ENCODE measurements at places on chromosomes 2 and 18. TPM values are rescaled to one million over a fixed set of nuclear protein-coding genes. Genes with fewer than 3 reads are reported as not detected.

GRCh38 chr2:68556381-68556780 lies 87.0 kb upstream of the PROKR1 start:
- H3K4me1 ChIP-seq: peaks cover 11% of the 10 kb centered on the region
- no peak for DNase-seq
- no peaks in the 10 kb centered on the region for H3K27me3 ChIP-seq
- H3K4me3 ChIP-seq: no peak overlapping the region
- H3K27ac ChIP-seq: no peak overlapping the region

Gene FAM228B
- 9.3 TPM for total RNA-seq

- DNase-seq: no peak
- no peak overlapping the region for H3K4me3 ChIP-seq
- H3K4me1 ChIP-seq: no peaks in the 10 kb centered on the region
- H3K27me3 ChIP-seq: no peaks in the 10 kb centered on the region
- H3K36me3 ChIP-seq: no peaks in the 10 kb centered on the region
Measured at GRCh38 chr18:39685303-39685902, 2119.8 kb upstream of the CELF4 start.

Gene TRIM43
- total RNA-seq: not detected

DNA sequence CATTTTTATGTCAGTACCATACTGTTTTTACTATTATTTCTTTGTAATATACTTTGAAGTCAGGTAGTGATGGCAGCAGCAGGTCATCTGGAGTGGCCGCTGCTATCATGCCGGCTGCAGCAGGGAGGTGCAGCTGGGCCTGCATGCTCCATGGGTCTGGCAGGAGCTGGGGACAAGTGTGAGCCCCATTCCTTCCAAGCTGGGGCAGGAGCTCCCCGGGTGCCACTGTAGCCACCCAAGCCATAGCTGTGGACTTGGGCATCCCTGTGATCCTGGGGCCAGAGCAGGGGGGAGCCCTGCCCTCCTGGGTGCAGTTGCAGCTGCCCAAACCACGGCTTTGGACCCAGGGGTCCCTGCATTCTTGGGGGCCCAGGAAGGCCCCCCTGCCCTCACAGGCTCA lies 59.2 kb downstream of the CSRNP3 start:
- H3K27me3 ChIP-seq: no peaks in the 10 kb centered on the region
- H3K36me3 ChIP-seq: no peaks in the 10 kb centered on the region
- no peak for DNase-seq
- H3K4me3 ChIP-seq: no peak overlapping the region
- no peak overlapping the region for H3K27ac ChIP-seq

DNA sequence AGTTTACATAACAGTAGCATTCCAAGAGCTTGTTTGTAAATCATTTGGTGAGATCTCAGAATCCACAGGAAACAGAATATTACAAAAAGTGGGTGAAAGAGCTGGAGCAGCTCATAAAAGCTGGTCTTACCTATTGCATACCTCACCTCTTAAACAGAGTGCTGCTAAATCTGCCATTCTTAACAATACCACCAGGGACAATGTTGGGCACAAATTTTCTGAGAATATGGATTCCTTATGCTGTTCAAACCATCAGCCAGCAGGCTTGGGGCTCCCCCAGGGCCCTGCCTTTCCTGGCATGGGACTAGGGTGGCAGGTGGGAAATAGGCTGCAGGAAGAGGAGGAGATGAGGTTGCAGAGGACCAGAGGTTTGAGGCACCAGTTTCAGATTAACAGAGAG lies 55.6 kb downstream of the TGFA start:
- H3K27ac ChIP-seq: no peak overlapping the region
- no peaks in the 10 kb centered on the region for H3K4me1 ChIP-seq
- peaks cover 49% of the 10 kb centered on the region for H3K27me3 ChIP-seq
- H3K36me3 ChIP-seq: no peaks in the 10 kb centered on the region
- DNase-seq: no peak

GRCh38 chr2:53631313-53632125 lies 136.1 kb upstream of the CHAC2 start:
- DNase-seq: no peak
- peaks cover 17% of the 10 kb centered on the region for H3K4me1 ChIP-seq
- no peak overlapping the region for H3K4me3 ChIP-seq
- H3K27ac ChIP-seq: peak overlapping the region; percentile 30
- H3K27me3 ChIP-seq: no peaks in the 10 kb centered on the region

Gene ADAM17
- total RNA-seq: 20.0 TPM

DNA sequence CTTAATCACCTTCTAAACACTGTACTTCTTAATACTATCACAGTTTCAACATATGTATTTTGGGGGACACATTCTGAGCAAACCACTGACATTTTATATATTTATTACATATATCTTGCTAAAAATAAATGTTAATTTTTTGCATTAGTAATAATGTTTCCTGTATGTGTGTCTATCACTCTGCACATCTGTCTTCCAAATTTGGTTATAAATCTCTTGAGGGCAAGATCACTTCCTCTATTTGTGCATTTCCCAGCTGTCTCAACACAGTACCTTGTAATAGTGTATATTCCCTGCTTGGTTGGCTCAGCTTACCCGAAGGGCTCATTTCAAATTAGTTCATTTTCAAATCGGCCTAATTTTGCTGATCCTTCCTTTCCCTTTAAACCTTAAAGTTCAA lies 617.1 kb upstream of the GYPC start:
- no peaks in the 10 kb centered on the region for H3K27me3 ChIP-seq
- no peak overlapping the region for H3K4me3 ChIP-seq

Gene C1GALT1C1L
- total RNA-seq: not detected

Gene ALPG
- not detected for total RNA-seq

Gene DSG4
- total RNA-seq: not detected

GRCh38 chr18:8960740-8961657 lies 141.5 kb upstream of the NDUFV2 start:
- H3K36me3 ChIP-seq: no peaks in the 10 kb centered on the region
- no peak for DNase-seq
- H3K27ac ChIP-seq: no peak overlapping the region
- peaks cover 33% of the 10 kb centered on the region for H3K27me3 ChIP-seq

Gene PHOSPHO2
- 4.1 TPM for total RNA-seq

GRCh38 chr2:159427048-159427447 lies 140.5 kb upstream of the WDSUB1 start:
- no peak overlapping the region for H3K4me3 ChIP-seq
- peaks cover 5% of the 10 kb centered on the region for H3K36me3 ChIP-seq
- H3K27me3 ChIP-seq: no peaks in the 10 kb centered on the region

DNA sequence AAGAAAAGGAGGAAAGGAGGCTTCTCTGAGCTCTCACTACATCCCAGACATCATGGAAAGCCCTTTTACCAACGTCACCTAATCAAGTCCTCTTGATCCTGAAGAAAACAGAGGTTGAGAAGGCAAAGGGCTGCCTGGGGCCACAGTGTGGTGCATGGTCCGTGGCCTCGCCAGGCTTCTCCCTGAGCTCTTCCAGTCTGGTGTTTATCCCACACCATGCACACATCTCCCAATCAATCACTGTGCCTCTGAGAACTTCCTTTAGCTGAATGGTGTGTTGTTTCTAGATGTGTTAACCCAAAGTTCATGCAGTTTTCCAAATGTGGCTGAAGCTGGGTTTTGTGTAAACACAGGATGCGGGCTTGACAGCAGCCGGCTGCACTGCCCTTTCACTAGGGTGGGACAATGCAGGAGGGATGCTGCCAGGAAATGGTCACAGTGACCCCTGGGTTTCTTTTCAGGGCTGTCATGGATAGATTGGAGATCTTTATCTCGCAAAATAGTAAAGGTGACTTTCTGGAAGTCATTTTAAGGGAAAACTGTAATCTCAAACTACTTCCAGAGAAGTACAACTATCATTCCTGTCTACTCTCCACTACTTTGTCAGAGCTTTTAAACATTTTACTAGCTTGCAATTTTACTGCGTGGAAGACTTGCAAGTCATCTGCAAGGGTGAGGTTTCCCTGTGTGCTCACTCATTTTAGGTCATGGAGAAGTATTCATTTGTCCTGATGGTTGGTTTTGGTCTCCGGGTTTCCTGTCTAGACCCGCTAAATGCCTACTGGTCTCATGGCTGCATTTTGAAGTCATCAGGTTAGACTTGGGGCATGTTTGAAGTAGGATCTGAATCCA lies 54.6 kb downstream of the IL1R2 start:
- DNase-seq: no peak
- H3K36me3 ChIP-seq: peaks cover 2% of the 10 kb centered on the region
- H3K27ac ChIP-seq: no peak overlapping the region
- no peak overlapping the region for H3K4me3 ChIP-seq
- H3K4me1 ChIP-seq: peaks cover 15% of the 10 kb centered on the region

Gene TMEM17
- total RNA-seq: 0.26 TPM

DNA sequence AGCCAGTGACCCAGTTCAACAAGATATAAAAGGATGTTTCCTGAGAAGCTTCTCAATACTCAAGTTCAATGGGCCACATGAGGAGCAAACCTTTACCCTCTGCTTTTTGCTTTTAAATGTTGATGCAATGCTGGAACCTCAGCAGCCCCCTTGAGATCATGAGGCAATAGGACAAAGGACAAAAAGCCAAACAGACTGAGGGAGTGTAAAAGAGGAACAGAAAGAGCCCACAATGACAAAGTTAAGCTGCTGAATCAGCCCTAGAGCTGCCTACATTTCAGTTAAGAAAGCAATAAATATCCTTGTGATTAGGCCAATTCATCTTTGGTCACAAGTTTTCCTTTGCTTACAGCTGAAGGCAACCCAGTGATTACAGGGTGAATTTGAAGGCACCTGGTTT lies 76.9 kb downstream of the MRO start:
- no peaks in the 10 kb centered on the region for H3K36me3 ChIP-seq
- H3K27me3 ChIP-seq: peaks cover 18% of the 10 kb centered on the region
- DNase-seq: no peak
- no peaks in the 10 kb centered on the region for H3K4me1 ChIP-seq

- no peaks in the 10 kb centered on the region for H3K27me3 ChIP-seq
- H3K4me1 ChIP-seq: no peaks in the 10 kb centered on the region
- H3K4me3 ChIP-seq: no peak overlapping the region
- no peak for DNase-seq
- no peaks in the 10 kb centered on the region for H3K36me3 ChIP-seq
Measured at GRCh38 chr2:71555798-71556454, 102.6 kb downstream of the DYSF start.

Data from activated CD8-positive, alpha-beta memory T cell treated with anti-CD3 and anti-CD28 coated beads, Interleukin-2, amount 10 ng/mL, durations not matched to agents 7 days and 5 days (primary cell).